ENCODE measurements at places on chromosomes 7 and 10. TPM values are rescaled to one million over a fixed set of nuclear protein-coding genes. Genes with fewer than 3 reads are reported as not detected.
A peak's percentile ranks its signal among the peaks of the same experiment; 100 is the strongest.

GRCh38 chr10:115033898-115034297 lies 59.3 kb upstream of the ATRNL1 start:
- H3K36me3 ChIP-seq: no peaks in the 10 kb centered on the region
- no peak for DNase-seq
- no peaks in the 10 kb centered on the region for H3K4me1 ChIP-seq
- peaks cover 3% of the 10 kb centered on the region for H3K27me3 ChIP-seq
- H3K27ac ChIP-seq: no peak overlapping the region

GRCh38 chr10:126012485-126012884 lies 116.1 kb downstream of the FANK1 start:
- peaks cover 54% of the 10 kb centered on the region for H3K4me1 ChIP-seq
- no peak for DNase-seq
- H3K27me3 ChIP-seq: no peaks in the 10 kb centered on the region
- H3K27ac ChIP-seq: peak overlapping the region; percentile 92

Gene NRG3
- polyA plus RNA-seq: not detected

DNA sequence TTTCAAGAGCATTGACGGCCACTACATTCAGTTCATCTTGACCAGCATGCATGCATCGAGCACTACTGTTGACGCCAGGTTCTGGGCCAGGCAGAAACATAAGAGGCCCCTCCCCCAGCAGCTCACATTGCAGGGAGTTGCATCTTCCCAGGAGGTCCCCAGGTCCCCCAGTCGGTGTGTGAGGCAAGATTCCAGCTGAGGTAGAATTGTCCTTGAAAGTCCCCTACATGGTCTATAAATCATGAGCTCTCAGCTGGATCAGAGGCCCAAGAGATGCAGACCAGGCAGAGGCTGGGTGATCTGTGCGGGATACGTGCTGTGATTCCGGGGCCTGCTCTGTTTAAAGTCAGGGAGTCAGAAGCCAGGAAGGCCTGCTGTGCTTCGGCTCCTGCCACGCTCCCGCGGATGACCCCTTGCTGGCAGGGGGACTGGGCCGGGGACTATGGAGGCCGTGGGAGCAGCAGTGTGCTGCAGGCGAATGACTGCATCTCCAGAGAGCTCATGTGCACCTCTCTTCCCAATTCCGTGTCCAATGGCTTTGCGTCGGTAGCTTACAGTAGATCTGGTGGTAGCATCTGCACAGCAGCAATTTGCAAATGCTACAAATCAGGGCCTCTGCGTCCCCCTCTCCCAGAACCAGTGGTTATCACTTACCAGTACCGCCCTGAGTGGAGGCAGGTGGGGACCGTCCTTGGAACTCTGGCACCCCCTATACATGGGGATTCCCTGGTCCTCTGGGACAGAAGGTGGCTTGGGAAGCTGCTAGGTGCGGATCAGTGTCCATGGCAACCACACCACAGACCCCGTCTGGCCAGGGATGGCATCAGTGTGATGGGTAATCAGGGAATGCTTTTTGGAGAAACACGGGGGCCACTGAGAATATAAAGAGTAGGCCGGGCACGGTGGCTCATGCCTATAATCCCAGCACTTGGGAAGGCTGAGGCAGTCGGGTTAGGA lies 93.6 kb downstream of the RGS10 start:
- peaks cover 6% of the 10 kb centered on the region for H3K36me3 ChIP-seq
- H3K4me1 ChIP-seq: peaks cover 4% of the 10 kb centered on the region
- no peak overlapping the region for H3K27ac ChIP-seq
- peaks cover 2% of the 10 kb centered on the region for H3K27me3 ChIP-seq

Gene CCL26
- not detected for polyA plus RNA-seq

- H3K27ac ChIP-seq: no peak overlapping the region
- H3K27me3 ChIP-seq: peaks cover 2% of the 10 kb centered on the region
- no peaks in the 10 kb centered on the region for H3K4me1 ChIP-seq
- peak; percentile 5 for DNase-seq
Measured at GRCh38 chr10:51960494-51960895, 261.1 kb upstream of the CSTF2T start.

- H3K36me3 ChIP-seq: no peaks in the 10 kb centered on the region
- H3K4me3 ChIP-seq: no peak overlapping the region
- no peak for DNase-seq
- no peaks in the 10 kb centered on the region for H3K27me3 ChIP-seq
- no peaks in the 10 kb centered on the region for H3K4me1 ChIP-seq
Measured at GRCh38 chr10:82867056-82867455, 992.1 kb downstream of the NRG3 start.

DNA sequence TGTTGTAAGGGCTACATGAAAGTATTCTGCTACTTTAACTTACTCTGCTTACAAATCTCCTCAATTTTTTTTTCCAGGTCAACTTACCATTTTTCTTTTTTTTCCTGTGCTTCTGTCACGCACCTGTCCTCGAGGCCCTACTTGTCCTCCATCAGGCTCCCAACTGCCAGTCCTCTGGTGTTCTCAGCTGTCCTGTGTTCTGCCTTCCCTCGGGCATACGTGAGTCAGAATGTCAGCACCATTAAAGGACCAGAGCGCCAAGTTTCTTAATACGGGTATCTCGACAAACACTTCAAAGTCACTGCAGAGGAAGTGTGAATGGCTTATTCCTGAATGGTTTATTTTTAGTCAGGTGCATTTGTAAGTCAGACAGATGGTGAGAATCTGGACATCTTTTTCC lies at the start of gene TEX47:
TSS of gene TEX47 (minus strand) at position 185 of the 400 bp plus-strand sequence. CDS start 795 bp downstream, outside the sequence.
- H3K36me3 ChIP-seq: no peaks in the 10 kb centered on the region
- no peak within 1 kb of the TSS for H3K27ac ChIP-seq
- DNase-seq: no peak
- H3K4me3 ChIP-seq: no peak within 1 kb of the TSS
- no peaks in the 10 kb centered on the region for H3K4me1 ChIP-seq

- peaks cover 2% of the 10 kb centered on the region for H3K27me3 ChIP-seq
- H3K4me1 ChIP-seq: no peaks in the 10 kb centered on the region
- no peak overlapping the region for H3K4me3 ChIP-seq
- no peak for DNase-seq
- no peak overlapping the region for H3K27ac ChIP-seq
- no peaks in the 10 kb centered on the region for H3K36me3 ChIP-seq
Measured at GRCh38 chr7:47085491-47086275, 496.2 kb downstream of the TNS3 start.

Gene CLDN3
- polyA plus RNA-seq: not detected

DNA sequence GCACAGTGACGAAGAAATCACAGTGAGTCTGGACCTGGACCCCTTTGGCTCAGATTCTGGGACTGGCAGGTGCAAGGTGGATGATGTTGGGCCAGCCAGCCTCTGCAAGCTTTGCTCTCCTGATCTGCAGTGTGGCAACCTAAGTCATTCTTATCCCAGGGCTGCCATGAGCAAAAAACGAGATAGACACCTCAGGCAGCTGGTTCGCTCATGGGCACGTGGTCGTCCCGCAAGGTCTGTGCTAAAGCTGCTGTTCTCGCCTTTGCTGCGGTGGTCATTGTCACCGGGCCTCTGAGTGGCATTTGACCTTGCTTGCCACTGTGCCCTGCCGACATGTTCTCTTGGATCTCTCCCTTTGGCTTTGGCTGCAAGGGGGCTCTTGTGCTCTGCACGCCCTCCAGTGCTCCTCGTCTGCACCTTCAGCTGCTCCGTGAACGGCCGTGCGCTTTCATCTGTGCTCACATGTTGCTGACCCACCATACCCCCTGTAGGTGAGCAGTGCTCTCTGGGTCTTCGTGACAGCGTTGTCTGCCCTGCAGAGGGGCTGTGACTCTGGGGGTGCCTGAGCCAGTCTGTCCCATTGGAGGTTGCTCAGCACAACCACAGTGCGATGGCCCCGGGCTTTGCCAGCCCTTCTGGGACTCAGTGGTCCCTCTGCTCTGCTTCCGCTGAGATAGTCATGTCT lies 317.0 kb downstream of the GLRX3 start:
- peaks cover 7% of the 10 kb centered on the region for H3K27me3 ChIP-seq
- H3K36me3 ChIP-seq: no peaks in the 10 kb centered on the region
- H3K4me3 ChIP-seq: no peak overlapping the region
- no peak for DNase-seq
- H3K4me1 ChIP-seq: no peaks in the 10 kb centered on the region
- H3K27ac ChIP-seq: no peak overlapping the region

- no peak for DNase-seq
- H3K27me3 ChIP-seq: no peaks in the 10 kb centered on the region
- no peak overlapping the region for H3K4me3 ChIP-seq
- H3K27ac ChIP-seq: no peak overlapping the region
Measured at GRCh38 chr7:93315896-93316295, 83.7 kb downstream of the VPS50 start.

- no peak overlapping the region for H3K27ac ChIP-seq
- H3K36me3 ChIP-seq: no peaks in the 10 kb centered on the region
- peaks cover 63% of the 10 kb centered on the region for H3K4me1 ChIP-seq
- H3K27me3 ChIP-seq: peaks cover 2% of the 10 kb centered on the region
- no peak overlapping the region for H3K4me3 ChIP-seq
Measured at GRCh38 chr7:4716946-4717795, 35.1 kb downstream of the FOXK1 start.

DNA sequence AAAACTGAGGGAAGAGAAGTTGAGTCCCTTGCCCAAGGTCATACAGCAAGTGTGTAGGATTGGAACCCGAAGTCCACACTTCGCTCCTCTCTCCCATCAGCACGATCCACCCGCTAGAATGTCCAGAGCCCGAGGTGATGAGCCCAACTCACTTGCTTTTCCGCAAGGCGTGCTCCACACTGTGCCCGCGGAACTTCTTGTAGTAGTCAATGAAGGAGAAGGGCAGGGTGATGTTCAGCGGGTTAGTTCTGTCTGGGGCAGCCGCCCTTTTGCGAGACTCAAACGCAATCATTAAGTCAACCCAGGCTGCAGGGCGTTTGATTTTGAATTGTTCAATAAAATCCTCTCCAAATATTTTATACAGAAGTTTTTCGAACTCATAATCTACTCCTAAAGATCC lies 58.6 kb downstream of the PNLIPRP2 start:
- H3K4me1 ChIP-seq: no peaks in the 10 kb centered on the region
- no peak for DNase-seq
- no peak overlapping the region for H3K27ac ChIP-seq
- no peak overlapping the region for H3K4me3 ChIP-seq
- no peaks in the 10 kb centered on the region for H3K27me3 ChIP-seq
- no peaks in the 10 kb centered on the region for H3K36me3 ChIP-seq

DNA sequence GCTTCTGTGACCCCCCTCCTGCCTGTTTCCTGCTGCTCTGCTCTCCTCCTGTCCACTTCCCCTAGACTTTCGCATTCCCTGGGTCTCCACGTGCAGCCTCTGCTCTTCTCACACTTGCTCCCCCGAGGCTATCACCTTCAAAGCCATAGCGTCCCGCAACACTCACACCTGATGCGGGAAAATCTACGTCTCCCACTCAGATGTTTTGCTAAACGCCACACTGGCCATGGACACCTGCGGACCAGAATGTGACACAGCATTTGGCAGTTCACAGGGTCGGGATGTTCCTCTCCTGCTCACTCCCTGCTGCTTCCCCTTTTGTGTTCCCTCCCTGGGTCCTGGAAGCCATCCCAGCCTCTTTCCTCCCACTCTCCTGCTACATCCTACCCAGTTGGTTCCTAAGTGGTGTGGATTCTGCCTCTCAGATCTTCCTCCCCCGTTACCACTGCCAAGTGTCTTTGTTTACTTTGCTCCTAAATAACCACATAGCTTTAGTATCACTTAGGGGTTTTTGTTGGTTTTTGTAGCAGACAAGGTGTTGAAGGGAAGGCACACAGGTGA lies 33.7 kb upstream of the RBM33 start:
- DNase-seq: no peak
- no peaks in the 10 kb centered on the region for H3K36me3 ChIP-seq
- H3K27me3 ChIP-seq: peaks cover 8% of the 10 kb centered on the region

DNA sequence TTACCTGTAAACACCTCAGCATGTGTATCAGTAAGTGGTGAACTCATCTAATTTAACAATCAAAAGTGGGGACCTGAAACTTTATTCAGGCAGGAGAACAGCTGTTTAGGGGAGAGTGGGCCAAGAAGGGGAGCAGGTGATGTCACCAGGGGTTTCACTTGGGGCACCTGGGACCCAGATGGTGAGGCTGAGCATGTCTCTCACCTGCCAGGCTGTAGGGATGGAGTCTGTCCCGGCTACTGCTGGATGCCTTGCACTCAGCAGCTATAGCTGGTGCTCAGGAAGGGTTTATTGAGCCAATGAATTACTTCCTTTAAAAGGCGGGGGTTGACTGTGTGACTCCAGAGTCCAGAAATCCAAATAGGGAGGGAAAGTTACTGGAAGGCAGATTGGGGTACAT lies 23.0 kb downstream of the CDH23 start:
- no peak overlapping the region for H3K27ac ChIP-seq
- no peak for DNase-seq
- H3K27me3 ChIP-seq: no peaks in the 10 kb centered on the region
- no peaks in the 10 kb centered on the region for H3K36me3 ChIP-seq
- H3K4me1 ChIP-seq: no peaks in the 10 kb centered on the region
- no peak overlapping the region for H3K4me3 ChIP-seq

GRCh38 chr10:77763453-77764430 lies 126.1 kb upstream of the KCNMA1 start:
- no peaks in the 10 kb centered on the region for H3K27me3 ChIP-seq
- H3K4me1 ChIP-seq: no peaks in the 10 kb centered on the region
- DNase-seq: no peak

DNA sequence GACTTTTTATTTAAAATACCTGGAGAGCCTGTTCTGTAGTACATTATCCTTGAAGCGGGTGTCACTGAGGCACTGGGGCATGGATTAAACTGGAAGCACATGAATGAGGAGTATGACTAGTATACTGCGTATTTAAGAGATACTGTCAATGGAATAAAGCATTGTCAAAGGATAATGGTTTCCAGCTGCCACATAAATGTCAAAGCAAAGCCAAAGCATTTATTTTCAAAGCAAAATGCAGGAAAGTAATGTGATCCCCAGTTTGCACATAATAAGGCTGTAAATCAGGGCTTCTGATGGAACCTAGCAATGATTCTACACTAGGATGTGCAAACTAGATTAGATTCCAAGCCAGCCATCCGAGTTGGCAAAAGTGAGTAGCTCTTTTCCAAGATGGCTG lies 240.1 kb downstream of the POU6F2 start:
- no peak for DNase-seq
- H3K27ac ChIP-seq: no peak overlapping the region
- no peaks in the 10 kb centered on the region for H3K4me1 ChIP-seq
- H3K27me3 ChIP-seq: peaks cover 4% of the 10 kb centered on the region

Gene CDH23
- polyA plus RNA-seq: not detected

- H3K36me3 ChIP-seq: no peaks in the 10 kb centered on the region
- H3K4me1 ChIP-seq: no peaks in the 10 kb centered on the region
- H3K27me3 ChIP-seq: peaks cover 3% of the 10 kb centered on the region
- DNase-seq: no peak
Measured at GRCh38 chr10:18397906-18398305, 253.5 kb downstream of the NSUN6 start.

- H3K36me3 ChIP-seq: no peaks in the 10 kb centered on the region
- H3K27ac ChIP-seq: peak within 1 kb of the TSS; percentile 77
Measured at GRCh38 chr10:125159932-125160855, at the start of gene CTBP2. TSS of gene CTBP2 (minus strand) at chr10:125160563.

Gene GPRIN2
- polyA plus RNA-seq: not detected

Gene C10orf143
- 31.7 TPM for polyA plus RNA-seq

Gene SPDYE9
- polyA plus RNA-seq: 0.12 TPM

DNA sequence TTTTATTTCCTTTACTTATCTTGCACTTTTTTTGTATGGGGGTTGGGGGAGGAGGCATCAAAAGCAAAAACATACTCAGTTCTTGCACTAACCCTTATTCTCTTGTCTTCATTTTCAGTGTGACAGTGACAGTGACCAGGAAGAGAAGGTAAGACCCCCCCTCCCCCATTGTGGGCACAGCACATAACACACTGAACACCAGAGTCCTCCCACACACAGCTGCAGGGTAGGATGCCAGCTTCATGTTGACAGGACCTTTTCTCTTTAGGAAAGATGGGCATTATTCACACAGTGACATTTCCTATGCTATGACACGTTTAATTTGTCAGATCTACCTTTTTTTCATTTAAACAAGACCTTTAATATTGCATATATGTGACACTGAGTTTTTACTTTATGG lies 696.3 kb upstream of the GALNT17 start:
- H3K4me1 ChIP-seq: peaks cover 3% of the 10 kb centered on the region
- no peak overlapping the region for H3K27ac ChIP-seq
- no peaks in the 10 kb centered on the region for H3K27me3 ChIP-seq
- DNase-seq: no peak
- no peaks in the 10 kb centered on the region for H3K36me3 ChIP-seq
